ENCODE measurements at places on chromosomes 6 and 20.

GRCh38 chr6:84082689-84083265, 49.2 kb downstream of the MRAP2 start:
- DNase-seq: no peak

DNA sequence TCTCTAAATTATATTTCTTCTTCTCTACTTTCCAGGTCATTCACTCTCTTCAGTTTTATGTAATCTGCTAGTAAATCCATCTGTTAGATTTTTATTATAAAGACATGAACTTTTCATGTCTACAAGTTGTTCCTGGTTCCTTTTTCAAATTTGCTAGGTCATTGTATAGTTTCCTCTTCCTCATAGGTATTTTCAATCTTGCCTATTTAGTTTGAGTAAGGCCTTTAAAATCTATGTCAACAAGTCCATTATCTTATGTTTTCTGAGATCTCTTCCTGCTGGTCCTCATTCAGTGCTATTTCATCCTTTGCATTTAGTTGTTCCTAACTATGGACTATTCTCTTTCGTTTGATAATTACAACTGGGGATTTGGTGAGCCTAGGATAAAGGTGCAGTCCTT, 11.0 kb downstream of the RRBP1 start:
- DNase-seq: no peak

GRCh38 chr20:37345339-37346235, at the start of gene SRC:
Gene SRC (plus strand): TSS chr20:37346140. CDS start chr20:37384154, 38,014 bp downstream.
- peak; percentile 45 for DNase-seq

- DNase-seq: peak; percentile 8
Measured at GRCh38 chr20:5910186-5910585, 40.1 kb downstream of the TRMT6 start.

DNA sequence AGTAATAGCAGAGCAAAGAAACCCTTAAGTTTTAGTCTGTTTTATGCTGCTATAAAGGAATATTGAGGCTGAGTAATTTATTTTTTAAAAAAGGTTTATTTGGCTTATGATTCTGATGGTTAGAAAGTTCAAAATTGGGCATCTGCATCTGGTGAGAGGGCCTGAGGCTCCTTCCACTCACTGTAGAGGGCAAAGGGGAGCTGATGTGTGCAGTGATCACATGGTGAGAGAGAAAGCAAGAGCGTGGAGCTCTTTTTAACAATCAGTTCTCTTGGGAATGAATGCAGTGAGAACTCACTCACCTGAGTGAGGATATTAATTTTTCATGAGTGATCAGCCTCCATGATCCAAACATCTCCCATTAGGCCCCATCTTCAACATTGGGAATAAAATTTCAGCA, 36.4 kb upstream of the SAMD3 start:
- DNase-seq: no peak

- DNase-seq: no peak
Measured at GRCh38 chr6:90131614-90132423, 164.8 kb downstream of the BACH2 start.

- DNase-seq: no peak
Measured at GRCh38 chr6:35078226-35078850, 62.8 kb downstream of the TCP11 start.

DNA sequence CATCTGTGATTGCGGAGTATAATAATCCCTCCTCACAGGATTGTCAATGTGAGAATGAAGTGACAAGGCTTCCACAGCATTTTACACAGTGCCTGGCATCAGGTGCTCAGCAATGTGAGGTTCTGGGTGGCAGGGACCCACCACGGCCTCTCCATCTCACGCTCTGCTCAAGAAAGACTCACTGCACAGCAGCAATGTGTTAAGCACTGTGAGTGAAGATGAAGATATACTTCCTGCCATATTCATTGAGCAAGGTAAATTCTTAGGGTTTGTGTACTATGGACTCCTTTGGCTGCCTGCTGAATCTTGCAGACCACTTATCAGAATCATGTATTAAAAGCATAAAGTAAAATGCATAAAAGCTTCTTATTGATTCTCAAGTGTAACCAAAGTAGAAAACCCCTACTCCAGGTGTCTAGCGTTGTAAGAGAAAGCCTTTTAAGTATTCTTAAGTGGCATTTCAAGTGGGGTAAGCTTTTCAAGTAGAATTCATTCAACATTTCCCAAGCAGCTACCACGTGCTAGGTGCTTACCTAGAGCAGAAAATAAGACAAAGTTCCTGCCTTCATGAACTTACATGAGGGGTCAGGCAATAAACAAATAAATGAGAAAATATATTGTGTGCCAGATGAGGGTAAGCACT, 17.0 kb upstream of the MEP1A start:
- no peak for DNase-seq

DNA sequence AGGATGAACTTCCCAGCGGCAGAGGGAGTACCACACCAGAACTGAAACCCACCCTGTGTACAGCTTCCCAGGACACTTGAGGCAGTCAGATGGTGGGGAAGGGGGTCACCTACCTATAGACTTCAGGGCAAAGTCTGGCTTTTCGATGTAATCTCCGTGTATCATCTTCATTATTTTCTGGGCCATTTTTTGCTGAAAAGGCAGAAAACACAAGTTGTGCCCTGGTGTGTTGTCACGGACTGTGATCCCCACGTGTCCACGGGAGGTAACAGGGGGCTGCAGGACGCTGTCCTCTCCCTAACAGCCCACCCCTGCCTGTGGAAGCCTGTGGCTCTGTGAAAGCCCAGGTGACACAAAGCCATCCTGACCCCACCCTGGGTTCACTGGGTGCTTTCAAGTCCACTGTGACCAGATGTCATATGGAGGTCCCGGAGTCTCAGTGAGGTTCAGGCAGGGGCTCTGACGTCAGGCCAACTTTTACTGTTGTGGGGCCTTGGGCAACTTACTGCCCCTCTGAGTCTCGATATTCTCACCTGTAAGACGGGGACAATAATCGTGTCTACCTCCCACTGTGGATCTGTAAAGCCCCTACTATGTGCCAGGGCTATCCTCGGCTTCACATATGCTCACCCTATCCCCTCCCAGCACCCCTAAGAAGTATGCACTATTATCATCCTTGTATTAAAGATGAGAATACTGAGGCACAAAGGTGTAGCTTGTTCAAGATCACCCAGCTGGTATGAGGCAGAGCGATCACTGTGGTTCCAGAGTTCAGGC, 14.5 kb downstream of the SUN5 start:
- no peak for DNase-seq

DNA sequence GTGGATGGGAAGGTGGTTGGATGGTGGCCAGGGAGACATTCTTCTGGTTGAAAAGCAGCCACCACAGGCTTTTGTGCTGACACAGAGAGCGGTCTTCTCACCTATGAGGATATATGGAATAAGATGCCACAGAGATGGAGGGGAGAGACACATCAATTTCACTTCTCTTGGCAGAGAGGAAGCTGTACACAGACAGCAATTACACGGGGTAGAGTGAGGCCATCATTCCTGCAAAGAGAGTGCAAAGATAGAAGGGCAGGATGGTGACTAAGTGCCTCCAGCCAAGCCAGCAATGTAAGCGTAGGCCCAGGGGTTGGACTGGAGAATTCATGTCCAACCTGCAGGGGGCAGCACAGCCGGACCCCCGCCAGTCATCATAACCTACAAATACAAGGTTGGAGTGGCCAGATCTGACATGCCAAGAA, 56.4 kb downstream of the NRN1 start:
- no peak for DNase-seq

DNA sequence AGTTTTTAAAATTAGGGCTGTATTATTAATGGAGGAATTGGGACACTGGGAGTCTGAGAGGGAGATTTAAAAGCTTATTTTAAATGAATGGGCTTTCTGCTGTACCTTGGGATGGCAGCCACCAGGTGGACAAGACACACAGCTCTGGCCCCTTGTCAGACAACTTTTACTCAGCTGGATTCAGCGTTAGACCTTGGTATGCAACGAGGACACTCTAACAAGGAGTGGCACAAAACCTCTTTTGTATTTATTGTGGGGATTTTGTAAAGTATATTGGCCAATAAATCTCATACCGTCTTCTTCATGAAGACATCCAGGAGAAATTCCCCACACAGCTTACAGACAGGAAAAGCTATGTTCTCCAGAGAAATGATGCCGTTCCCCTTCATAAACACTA, 105.7 kb downstream of the LCA5 start:
- DNase-seq: no peak
